ENCODE measurements at places on chromosomes 3 and 15.

DNA sequence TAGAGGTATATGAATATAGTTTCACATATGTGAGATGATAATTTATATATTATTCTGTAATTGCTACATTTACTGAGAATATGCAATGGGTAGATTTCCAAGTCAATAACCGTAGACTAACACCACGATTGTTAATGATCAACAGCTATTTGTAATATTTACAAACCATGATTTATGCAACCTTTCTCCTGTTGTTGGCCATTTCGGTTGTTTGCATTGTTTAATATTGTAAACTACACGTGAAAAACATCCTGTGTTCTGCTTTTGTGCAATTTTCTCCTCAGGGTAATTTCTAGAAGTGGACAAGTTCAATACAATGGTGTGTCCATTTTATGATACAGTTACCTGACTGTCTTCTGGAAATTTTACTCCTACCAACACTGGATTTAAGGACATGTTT lies 29.3 kb upstream of the RAB11A start:
- DNase-seq: no peak

DNA sequence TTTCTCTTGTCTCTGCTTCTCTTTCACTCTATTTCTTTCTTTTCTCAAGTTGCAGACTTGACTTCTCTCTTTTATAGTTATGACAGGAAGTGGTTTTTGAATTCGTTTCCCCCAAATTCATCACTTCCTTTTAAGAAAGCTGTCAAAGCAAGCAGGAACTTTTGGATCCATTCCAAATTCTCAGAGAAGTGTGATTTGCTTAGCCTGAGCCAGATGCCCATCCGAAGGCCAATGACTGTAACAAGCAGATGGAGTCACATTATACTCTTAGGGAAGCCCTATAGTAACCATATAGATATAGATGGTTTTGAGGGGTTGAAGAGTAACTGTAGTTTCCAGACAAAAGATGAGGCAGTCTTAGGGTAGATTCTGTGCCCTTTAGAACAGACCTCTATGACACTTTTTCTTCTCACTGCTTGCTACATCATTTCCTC lies 592.0 kb upstream of the KCNMB2 start:
- no peak for DNase-seq

DNA sequence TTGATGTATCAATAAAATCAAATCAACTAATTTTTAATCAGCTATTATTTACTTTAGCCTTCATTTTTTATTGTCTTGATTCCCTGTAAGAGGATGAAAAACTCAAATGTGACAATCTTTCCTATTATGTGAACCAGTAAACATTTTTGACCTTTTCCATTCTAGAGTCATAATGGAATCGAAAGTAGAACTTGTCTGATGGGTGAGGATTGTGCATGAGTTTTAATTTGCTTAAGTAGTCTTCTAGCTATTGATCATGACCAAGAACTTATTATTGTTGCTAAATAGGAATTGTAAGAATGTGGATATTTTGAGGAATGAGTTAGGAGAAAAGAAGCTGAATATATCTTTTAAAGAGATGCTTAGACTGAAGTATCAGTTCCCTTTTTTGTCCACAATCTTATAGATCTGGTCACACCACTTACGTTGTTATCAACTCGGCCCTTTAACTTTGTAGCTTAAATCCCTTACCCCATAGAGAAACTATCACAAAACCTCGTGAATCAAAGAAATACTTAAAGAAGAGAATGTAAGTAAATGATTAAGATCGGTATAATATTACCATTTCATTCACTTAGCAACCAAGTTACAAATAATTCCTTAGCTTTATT lies 147.3 kb downstream of the TP63 start:
- no peak for DNase-seq

- DNase-seq: no peak
Observed at GRCh38 chr15:57881361-57881760, 174.8 kb downstream of the POLR2M start.

DNA sequence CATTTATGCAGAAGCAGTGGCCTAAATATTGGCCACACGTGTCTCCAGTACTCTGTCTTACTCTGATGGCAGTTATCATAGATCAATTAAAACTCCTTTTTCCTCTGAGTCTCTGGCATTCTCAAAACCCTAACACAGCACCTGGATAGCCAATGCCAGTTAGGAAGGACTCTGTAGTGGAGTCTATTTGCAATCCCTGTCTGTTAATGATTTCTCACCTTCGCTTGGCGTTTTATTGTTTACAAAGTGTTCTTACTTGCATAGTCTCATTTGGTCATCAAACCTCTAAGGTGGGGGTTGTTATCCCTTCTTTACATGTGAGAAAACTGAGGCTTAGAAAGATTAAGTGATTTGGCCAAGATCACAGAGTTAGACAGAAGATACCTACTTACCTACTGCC lies 258.8 kb downstream of the IL5RA start:
- no peak for DNase-seq

- no peak for DNase-seq
Observed at GRCh38 chr3:129040039-129040336, 20.6 kb upstream of the GP9 start.

- DNase-seq: no peak
Observed at GRCh38 chr3:16884748-16885592, at the start of gene PLCL2. PLCL2 (plus strand) TSS chr3:16884955; CDS start chr3:16885040, 85 bp downstream.

GRCh38 chr3:44883213-44883955 lies 9.0 kb downstream of the TGM4 start:
- no peak for DNase-seq

GRCh38 chr3:142777927-142778326 lies 54.1 kb downstream of the TRPC1 start:
- no peak for DNase-seq

DNA sequence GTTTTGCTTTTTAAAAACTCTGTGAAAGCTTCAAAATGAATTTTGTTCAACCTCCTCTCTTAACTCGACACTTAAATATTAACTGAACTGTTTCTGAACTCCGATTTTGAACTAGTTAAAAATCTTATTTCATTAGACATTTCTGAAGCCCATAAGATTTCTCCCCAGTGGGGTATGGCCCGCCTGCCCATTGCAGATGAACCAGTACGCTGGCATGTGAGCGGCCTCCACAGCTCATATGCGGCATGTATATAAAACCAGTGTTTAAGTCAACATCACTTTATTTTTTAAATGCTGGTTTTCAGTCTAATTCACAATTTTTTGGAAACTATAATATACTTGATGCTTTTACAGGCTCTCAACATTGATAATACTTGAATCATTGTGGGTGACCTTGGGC lies 50.2 kb downstream of the CPN2 start:
- no peak for DNase-seq

- DNase-seq: no peak
Observed at GRCh38 chr3:149393345-149394160, 16.1 kb upstream of the TM4SF1 start.

DNA sequence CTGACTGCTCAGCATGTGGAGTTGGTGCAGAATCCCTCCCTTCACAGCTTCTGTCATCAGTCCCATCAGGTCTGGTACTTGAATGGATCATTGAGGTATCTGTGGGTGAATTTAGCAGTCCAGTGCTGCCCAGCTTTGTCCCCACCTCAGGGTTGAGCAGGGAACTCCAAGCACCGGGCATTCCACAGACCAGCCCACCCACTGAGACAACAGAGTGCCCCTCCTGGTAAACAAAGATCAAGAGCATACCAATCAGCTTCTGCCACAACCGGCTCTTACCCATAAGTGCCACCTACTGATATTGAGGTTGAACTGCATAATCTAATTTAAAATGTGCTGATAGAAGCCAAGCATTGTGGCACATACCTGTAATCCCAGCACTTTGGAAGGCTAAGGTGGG lies 57.1 kb upstream of the FXR1 start:
- no peak for DNase-seq

GRCh38 chr3:46711760-46712159 lies 5.9 kb downstream of the PRSS50 start:
- no peak for DNase-seq

DNA sequence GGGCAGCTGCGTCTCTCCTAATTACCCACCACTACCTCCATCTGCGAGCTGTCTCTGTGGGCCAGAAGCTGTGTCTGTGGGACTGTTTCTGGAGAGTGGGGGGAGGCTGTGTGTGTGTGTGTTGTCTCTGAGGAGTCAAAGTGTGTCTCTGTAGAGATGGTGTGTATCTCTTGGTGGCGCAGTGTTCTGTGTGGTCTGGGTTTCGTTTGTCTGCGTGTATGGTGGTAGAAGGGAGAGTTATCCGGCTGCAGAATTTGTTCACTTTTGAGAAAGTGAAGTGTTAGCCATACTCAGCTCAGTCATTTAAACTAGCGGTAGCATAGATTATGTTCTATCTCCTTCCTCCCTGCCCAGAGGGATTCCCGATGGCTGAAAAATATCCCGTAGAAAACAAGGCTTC lies 2.2 kb downstream of the MYRIP start:
- no peak for DNase-seq

GRCh38 chr3:45409921-45410320 lies 21.5 kb downstream of the LARS2 start:
- no peak for DNase-seq

GRCh38 chr3:161586556-161587235 lies 90.1 kb downstream of the OTOL1 start:
- no peak for DNase-seq

Data from pulmonary artery endothelial cell (primary cell).